Esophagus mucosa (tissue), 1 donor: ENCODE measurements at places on chromosomes 3 and 15. TPM values are rescaled to one million over a fixed set of nuclear protein-coding genes. Genes with fewer than 3 reads are reported as not detected.

DNA sequence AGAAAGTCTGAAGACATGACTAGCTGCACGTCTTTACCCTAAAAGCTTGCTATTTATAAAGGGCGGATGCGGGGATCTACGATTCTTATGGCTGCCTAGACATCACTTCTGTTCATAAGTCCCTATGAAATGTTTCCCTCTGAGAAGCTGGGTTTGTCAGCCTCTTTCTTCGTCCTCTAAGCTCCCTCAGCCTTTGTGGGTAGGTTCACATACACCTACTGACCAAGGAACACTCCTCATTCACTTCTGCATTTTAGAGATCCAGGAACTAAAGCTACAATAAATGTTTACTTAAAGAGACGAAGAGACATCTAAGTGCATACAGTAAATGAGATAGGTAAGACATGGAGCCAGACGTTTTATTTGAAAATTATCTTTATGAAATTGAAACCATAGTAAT lies 16.7 kb upstream of the RAMAC start:
- ATAC-seq, result no peak

GRCh38 chr3:14810801-14811661 lies 7.7 kb upstream of the FGD5 start:
- no peak for ATAC-seq

DNA sequence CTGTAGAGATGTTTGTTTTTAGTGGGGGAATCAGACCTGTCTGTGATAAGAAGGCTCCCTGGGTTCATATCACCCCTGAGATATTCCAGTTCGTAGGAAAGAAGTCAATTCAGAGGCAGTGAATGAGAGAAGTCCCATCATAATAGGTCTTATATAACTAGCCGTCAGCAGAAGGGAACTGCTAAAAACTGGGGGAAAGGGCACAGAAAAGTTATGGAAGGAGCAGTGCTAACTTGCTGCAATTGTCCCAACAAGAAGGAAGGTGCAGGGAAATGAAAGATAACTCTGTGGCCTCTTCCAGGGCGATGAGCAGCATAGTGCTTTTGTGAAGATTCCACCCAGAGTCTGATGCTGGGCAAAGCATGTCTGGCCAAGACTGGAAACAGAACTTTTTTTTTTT lies 9.0 kb upstream of the CA12 start:
- ATAC-seq, result no peak

AADACL2 gene
- total RNA-seq, result not detected

HTR3E gene
- not detected for total RNA-seq

TRPM7 gene
- 16.3 TPM for total RNA-seq

MYRIP gene
- 1.2 TPM for total RNA-seq

DNA sequence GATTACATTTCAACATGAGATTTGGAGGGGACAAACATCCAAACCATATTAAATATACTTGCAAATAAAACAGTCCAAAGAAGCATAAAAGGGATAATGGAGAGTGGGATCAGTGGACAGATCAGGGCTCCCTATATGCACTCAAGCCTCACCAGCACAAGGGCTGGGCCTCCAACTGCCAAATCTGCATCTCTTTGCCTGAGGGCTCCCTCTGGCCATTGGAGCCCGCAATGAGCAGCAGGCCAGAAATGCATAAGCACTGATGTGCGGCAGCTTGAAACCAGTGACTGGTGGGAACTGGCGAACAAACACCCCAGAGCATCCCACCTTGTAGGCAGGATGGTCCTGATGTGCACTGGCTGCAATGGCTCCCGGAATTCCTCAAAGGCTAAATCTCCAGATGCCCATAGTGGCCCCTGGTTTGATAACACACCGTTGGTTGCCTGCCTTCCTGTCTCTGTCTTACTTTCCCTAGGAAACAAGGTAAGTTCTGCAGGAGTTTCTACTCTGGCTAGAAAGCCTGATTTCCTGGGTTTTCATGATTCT lies 55.9 kb upstream of the POMGNT2 start:
- no peak for ATAC-seq

DNA sequence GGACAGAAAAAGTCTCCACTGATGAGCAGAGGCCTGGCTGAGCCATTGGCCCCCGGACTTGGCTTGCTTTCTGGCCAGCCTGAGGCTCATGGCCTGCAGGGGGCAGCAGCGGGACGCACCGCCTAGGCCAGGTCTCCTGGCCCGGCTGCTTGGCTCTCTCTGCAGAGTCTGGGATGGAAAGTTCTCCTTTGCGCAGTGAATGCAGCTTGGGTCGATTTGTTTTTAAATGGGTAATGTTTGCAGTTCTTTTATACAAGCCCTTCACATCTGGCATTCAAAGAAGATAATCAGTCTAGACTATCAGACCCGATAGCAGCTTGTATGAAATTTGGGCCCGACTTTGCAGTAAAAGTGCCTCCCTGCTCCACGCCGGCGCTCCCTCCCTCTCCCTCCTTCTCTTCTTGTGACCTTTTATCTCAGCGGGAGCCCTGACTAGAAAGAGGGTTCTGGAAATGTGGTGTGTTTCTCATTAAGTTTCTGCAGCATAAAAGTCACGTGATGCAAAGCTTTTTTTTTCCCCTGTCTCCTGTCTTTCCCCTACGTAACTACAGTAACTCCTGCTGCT lies 59.9 kb downstream of the ZNF621 start:
- peak; percentile 84 for ATAC-seq

GRCh38 chr15:64854041-64854440 lies 12.3 kb downstream of the PLEKHO2 start:
- ATAC-seq, result no peak

DNA sequence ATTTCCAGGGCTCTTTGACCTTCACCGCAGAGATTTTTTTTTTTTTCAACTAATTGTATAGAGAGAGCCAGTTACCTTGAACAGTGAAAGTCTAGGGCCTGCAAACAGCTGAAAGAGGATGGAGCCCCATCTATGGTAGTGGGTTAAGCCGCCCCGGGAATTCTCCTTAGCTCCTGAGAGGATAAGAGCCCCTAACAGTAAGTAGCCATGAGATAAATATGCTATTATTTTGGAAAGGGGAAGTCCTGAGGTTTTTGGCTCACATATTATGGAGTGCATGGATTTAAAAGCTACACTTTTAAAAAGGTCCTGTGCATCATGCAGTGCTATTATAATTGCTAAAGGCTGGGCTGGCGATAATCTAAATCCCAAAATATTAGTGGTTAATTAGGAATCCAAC lies 115.0 kb downstream of the FBN1 start:
- ATAC-seq, result no peak

DNA sequence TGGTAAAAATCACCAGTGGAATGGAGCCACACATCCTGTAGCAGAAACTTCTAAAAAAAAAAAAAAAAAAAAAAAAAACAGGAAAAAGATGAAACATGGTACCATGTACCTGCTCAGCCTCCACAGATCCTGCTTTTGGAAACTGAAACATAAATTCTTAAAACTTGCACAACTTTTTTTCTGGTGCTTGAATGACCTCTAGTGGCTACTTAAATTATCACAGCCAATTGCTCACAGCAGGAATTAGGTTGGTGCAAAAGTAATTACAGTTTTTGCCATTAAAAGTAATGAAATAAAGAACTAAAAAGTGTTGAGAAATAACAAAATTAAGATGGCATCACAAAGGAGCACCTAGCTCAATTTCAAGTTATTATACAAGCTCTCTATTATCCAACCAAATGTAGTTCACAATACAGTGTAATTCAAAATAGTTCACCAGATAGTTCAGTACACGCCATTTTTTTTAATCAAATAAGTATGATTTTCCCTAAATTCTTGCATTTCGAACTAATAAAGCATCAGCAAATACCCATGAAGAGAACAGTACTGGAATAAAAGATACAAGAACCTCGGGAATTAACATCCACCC lies 80.6 kb downstream of the ULK4 start:
- ATAC-seq, result no peak

DNA sequence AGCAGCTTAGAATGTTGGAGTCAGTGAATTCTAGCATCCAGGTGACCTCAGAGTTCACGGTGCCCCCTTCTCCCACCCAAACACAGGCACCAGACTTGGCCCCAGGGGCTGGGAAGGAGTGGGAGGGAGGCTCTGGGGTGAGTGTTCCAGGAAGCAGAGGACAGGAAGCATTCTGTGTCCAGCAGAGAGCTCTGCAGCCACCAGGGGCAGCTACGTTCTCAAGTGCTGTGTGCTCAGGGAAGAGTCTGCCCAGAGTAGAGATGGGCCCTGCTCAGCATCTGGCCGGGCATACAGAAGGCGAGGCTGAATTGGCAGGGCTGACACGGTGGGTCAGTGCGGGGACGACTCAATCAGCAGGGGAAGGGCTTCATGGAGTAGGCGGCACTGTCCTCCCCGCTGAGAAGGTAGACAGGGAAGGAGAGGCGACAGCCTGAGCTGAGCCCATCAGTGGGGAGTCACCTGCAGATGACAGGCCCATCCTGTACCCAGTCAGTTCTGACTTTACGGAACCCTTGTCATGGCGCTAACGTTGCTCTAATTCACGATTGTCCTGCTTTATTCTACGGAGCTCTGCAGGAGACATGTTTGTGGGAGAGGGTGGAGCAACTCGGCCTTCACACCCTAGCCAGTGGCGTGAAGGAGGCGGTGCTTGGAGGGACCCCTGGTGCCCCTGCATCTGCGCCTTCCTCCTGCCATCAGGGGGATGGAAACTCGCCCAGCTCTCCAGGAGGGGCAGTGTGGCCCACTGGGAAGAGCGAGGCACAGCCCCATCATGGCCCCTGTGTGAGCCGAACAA lies 82.2 kb downstream of the C3orf70 start:
- peak; percentile 54 for ATAC-seq

- no peak for ATAC-seq
These were observed 24.6 kb downstream of the TOMM70 start for GRCh38 chr3:100376301-100376700.

NT5DC2 gene
- total RNA-seq, result 55.0 TPM

CCRL2 gene
- total RNA-seq, result 0.24 TPM

DNA sequence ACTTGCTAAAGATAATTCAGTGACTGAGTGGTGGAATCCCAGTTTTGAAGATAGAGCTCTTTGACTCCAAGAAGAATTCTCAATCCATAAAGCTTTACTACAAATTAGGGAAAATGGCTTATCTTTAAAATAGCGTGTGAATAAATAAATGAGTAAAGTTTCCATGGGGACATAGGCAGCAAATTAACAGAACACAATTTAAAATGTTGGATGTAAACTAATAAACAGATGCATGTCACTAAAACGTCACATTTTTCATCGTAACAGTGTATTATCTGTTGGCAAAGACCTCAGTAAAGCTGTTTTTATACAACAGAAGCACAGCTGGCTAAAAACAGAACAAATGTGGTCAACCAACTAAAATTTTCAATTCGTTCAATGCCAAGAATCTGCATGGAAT lies 913.9 kb upstream of the CFAP20DC start:
- no peak for ATAC-seq

KBTBD12 gene
- not detected for total RNA-seq

DNA sequence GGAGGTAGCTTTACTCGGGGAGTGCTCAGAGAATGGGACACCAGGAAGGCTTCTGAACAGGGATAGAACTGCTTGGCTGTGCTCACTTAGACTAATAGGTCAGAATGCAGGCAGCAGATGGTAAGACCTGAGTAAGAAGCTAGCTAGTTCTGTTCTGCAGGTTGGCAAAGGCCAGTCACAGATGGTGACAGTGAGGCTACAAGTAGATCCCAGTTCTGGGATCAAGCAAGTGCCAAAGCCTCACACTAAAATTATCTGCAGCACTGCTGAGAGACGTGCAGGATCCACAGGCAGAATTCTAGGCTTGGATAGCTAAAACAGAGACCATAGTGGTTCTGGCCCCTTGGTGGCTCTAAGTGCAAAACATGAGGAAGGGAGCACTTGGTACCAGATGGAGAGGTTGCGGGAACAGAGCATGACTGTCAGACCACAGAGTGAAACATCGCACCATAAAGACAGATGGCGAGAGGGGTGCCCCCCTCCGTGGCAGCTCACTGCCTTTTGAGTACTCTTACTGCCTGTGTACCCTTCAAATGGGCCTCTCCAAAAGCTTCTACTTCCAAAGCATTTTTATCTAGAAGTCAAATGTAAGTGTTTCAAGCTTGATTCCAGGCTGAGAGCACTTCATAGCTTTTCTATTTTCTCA lies 3.6 kb upstream of the GLCE start:
- no peak for ATAC-seq

DNA sequence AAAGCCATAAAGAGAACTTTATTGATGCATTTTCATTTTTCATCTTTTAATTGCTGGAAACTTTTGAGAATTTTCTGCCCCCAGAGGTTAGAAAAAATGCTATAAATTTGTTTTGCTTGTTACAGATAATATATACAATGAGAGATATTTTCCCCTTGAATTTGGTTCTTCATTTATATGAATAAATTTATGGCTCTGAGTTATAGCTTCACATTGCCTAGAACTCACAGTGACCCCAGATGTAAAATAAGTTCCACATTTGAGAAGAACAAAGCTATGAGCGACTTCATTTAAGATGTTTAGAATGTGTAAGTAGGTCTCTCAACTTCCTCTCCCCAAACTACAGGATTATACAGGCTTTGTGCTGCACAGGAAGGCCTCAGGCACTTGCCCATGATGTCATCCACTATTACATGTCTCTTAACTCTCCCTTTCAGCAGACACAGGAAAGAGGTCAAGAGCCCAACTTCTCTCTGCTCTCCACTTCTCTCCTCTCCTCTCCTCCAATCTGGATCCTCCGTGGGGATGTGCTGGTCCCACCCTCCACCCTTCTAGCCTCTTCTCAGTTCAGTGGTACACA lies 92.8 kb downstream of the DUT start:
- ATAC-seq, result peak; percentile 92

DNA sequence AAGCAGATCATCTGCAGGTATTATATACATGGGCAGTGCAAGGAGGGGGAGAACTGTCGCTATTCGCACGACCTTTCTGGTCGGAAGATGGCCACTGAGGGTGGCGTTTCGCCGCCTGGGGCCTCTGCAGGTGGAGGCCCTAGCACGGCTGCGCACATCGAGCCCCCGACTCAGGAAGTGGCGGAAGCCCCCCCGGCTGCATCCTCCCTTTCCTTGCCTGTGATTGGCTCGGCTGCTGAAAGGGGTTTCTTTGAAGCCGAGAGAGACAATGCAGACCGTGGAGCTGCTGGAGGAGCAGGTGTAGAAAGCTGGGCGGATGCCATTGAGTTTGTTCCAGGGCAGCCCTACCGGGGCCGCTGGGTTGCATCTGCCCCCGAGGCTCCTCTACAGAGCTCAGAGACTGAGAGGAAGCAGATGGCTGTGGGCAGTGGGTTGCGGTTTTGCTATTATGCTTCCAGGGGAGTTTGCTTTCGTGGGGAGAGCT lies 639 bp downstream of the MKRN3 start:
- peak; percentile 34 for ATAC-seq

ITIH1 gene
- total RNA-seq, result 0.12 TPM

USF3 gene
- 10.7 TPM for total RNA-seq

SKOR1 gene
- total RNA-seq, result 0.08 TPM

- no peak for ATAC-seq
These were observed 79.9 kb downstream of the IGF1R start for GRCh38 chr15:98728082-98728810.

GJD2 gene
- total RNA-seq, result not detected

GRCh38 chr15:93321881-93322282 lies 232.9 kb upstream of the RGMA start:
- ATAC-seq, result peak; percentile 90

MST1R gene
- 14.1 TPM for total RNA-seq

- no peak for ATAC-seq
These were observed 1.3 kb upstream of the MESD start for GRCh38 chr15:80990955-80991354.

SCN5A gene
- total RNA-seq, result not detected

KNG1 gene
- not detected for total RNA-seq

GLT8D1 gene
- 16.7 TPM for total RNA-seq
